ENCODE measurements at places on chromosomes 4 and X. TPM values are rescaled to one million over a fixed set of nuclear protein-coding genes. Genes with fewer than 3 reads are reported as not detected.

PAGE5 gene
- total RNA-seq, result 1.5 TPM

ZAR1 gene
- total RNA-seq, result not detected

TRMT10A gene
- 1.8 TPM for total RNA-seq

TMEM271 gene
- not detected for total RNA-seq

All from mononuclear cell (primary cell).